T follicular helper cell (primary cell): ENCODE measurements at places on chromosomes 1 and 21.

DNA sequence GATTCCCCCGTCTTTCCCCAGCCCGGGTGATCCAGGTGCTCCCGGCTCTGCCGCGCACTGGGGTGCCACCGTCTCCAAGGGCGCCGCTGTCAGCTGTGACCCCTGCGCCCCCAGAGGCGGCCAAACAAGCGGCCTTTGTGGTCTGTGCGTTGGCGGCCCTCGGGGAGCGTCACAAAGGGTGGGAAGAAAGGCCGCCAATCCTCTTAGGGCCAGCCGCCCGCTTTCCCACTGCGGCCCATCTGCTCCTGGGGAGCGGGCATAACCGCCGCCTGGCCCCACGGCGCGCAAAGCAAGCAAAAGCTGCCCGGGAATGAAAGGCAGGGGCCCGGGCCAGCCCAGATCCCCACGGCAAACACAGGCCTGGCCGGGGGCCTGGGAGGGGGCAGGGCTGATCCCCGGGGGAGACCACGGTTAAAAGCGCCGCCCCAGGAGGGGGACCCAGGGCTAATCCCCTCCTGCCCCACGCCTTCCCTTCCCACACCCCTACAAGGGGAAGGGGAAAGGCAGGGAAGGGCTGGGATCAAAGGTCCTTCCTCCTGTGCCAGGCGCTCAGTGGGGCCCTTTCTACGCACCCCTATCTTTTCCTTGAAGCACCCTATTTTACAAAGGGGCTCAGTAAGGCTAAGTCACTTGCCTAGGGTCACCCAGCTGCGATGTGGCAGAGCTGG lies 24.0 kb downstream of the C1QB start:
- DNase-seq = no peak

GRCh38 chr1:14112613-14113012 lies 412.6 kb downstream of the PRDM2 start:
- no peak for DNase-seq

DNA sequence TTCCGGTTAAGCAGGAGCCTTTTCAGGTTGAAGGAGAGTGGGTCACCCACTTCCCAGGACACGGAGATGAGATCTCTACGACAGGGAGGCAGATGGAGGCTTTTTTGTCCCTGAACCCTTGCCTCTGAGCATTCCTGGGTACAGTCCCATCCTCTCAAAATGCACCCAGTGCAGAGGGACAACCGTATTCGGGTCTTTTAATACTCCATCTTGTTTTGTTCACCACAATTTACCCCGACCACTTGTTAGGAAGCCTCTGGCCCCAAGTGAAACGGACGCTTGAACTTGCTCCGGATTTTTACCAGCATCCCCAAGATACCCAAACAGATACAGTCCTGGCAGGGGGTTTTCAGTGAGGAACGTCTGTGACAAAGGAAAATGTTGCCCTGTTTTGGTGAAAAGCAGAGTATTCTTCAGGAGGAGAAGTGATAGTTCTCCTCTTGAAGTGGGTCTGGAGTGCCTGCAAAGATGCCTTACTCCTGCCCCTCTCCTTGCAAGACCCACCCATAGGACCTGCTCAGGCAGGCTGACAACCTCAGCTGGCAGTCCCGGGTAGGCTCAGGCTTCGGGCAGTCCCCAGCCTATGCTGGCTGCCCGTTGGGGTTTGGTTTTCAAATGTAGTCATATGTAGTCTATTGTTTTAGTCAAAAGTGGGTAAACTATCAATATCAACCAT lies 669 bp upstream of the ARL8A start:
- DNase-seq = no peak

DNA sequence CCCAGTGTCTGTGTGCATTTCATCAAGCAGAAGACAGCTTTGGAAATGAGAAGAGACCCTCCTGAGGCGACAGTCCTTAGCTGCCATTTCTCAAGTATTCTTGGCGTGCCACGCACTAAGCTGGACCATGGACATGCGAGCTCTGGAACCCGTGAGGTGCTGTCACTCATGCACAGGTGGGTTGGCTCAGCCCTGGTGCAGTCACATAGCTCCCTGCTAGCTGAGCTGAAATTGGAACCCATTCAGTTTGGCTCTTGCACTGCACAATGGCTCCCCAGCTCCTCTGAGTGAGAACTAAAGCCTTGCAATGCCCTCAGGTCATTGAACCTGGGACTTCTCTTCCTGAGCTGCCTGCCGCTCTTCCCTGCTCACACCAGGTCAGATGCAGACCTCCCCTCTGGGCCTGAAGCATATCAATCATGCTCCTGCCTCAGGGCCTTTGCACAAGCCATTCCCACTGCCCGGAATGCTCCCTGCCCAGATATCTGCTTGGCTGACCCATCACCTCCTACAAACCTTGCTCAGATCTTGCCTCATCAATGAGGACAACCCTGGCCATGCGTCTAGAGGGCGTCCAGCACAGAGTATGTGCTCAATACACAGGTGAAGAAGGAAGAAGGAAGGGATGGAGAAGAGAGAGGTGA lies 6.3 kb upstream of the SRARP start:
- DNase-seq = no peak

DNA sequence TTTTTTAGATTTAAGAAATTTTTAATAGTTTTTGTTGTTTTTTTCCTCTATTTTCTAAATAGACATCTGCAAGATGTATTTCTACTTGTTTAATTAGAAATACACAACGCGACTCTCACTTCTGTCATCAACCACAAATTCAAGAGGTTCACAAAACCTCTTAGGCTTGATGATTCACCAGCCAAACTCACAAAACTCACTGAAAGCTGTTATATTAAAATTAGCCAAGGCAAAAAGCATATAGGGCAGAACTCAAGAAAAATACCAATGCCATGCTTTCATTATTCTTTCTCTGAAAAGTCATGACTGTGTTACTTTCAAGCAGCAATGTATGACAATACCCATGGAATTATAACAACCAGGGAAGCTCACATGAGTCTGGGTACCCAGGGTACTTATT lies 487.0 kb upstream of the RGS18 start:
- DNase-seq = no peak

- no peak for DNase-seq
These were observed 3.2 kb upstream of the TAL1 start for GRCh38 chr1:47235241-47235681.

- no peak for DNase-seq
These were observed 146.0 kb downstream of the SLC30A10 start for GRCh38 chr1:219782311-219782710.

DNA sequence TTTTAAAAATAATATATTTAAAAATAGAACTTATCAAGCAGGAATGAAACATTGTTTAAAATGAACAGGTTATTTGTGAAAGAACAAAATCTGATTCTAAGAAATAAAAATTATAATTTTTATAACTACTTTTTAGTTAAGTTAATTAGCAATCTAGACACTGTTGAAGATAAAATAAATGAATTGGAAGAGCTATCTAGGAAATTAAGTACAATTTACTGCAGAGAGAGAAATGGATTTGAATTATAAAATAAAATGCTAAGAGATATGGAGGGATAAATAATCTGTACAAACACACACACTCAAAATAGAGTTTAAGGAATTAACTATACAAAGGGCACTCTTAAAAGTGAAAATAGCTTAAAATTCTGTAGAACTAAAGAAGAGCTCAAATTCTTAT lies 1123.1 kb downstream of the PLA2G4A start:
- DNase-seq = no peak

- DNase-seq = no peak
These were observed 881.5 kb downstream of the BRINP3 start for GRCh38 chr1:189596197-189596596.

DNA sequence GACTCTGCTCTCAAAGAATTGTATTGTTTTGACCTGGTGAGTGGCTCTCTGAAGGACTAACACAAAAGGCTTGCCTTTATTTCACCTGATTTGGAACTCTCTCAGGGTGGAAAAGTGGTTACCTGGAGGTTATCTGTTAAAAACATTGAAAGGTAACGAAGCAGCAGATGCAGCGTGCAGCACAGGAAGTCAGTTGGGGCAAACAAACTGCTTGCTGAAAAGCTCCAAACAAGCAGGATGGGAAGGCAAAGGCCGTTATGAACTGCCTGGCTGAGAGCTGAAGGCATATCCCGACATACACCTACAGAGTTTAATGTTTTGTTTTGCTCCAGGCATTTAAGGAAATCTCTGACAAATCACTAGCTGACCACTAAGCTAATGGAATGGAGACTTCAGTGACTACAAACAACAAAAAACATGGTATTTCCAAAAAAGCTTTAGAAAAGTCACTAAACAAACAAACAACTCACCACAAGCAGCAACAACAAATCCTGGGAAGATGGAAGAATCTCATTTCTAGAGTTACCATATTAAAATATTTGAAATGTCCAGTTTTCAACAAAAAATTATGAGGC lies 44.3 kb upstream of the BATF3 start:
- no peak for DNase-seq

GRCh38 chr1:89170170-89171066 lies 5.4 kb downstream of the GBP7 start:
- no peak for DNase-seq

DNA sequence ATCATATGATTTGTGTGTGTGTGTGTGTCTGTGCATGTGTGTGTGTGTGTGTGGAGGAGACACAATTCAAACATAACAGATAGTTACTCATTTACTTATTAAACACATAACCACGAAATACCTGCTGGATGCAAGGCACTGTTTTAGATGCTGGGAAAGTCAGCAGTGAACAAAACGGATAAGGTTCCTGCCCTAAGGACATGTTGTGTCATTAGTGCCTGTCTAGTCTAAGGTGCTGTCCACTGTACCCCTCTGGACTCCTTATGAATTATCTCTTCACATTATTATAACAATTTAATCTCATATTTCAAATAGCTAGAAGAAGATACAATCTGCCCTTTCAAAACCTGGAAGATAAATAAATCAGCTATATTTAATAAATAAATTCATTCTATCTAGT lies 162.4 kb downstream of the PLPPR5 start:
- DNase-seq = no peak

DNA sequence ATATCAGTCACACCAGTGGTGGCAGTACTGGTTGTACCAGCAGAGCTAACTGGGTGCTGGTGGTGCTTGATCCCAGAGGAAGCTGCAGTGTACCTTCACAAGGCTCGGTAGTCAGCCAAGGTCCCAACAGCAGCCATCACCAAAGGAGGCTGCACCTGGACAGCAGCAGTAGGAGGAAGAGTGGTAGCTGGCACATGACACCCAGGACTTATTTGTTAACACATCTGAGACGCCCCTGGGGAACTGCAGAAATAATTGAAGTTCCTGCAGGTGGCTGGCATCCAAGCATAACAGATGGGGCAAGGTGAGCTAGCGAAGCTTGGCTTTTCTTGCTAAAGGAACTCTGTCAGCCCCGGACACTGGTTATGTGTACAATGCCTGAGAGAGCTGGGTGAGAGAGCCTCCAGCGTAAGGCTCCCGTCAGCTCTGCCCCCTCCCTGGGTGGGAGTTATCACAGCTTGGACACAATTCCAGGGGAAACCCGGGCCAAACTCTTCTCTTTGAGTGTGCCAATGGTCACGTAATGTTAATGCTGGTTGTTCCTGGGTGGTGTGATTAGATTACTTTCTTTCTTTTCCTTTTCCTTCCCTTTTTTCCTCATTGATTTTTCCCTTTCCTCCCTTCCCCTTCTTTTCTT lies 29.1 kb upstream of the PARP1 start:
- DNase-seq = no peak

GRCh38 chr1:180237869-180238476 lies 7.9 kb downstream of the LHX4 start:
- no peak for DNase-seq

- DNase-seq = peak; percentile 55
These were observed 64.6 kb downstream of the UBIAD1 start for GRCh38 chr1:11337580-11338073.

- DNase-seq = no peak
These were observed 30.3 kb downstream of the MAP3K21 start for GRCh38 chr1:233357595-233358397.

GRCh38 chr1:85708829-85709227 lies 595 bp upstream of the ZNHIT6 start:
- no peak for DNase-seq

DNA sequence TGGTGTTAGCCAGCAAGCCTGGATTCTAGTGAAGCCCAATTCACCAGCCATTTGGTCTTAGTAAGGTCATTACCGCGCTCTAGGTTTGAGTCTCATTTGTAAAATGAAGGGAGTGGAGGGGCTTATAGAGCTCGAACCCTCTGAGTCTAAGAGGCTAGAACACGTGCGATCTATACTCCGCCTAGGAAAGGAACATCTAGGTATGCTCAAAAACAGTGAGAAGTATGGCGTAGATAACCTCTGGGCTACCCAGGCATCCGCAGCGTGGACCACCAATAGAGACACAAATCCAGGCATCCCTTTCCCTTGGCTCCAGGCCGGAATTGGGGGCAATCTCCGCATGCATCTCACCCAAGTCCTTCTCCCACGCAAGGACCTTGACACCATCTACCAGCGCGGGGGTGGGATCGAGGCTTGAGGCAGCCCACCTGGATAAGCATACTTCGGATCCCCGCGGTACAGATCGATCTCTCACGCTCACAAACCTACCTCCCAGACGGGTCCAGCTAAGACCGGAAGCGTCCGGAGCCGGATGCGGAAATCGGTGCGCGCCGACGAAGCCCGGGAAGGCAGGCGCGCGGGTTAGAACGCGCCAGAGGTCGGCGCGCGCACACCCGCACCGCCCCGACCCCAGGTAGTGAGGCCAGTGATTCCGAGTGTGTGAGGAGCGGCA lies at the start of gene METTL25B:
METTL25B (plus strand) TSS at position 544 of the 673 bp plus-strand sequence. CDS start 636 bp downstream, outside the sequence.
- DNase-seq = peak; percentile 52

GRCh38 chr21:40351006-40351405 lies 483.8 kb downstream of the PCP4 start:
- DNase-seq = no peak

GRCh38 chr1:95027046-95027445 lies 45.7 kb downstream of the ALG14 start:
- DNase-seq = no peak

DNA sequence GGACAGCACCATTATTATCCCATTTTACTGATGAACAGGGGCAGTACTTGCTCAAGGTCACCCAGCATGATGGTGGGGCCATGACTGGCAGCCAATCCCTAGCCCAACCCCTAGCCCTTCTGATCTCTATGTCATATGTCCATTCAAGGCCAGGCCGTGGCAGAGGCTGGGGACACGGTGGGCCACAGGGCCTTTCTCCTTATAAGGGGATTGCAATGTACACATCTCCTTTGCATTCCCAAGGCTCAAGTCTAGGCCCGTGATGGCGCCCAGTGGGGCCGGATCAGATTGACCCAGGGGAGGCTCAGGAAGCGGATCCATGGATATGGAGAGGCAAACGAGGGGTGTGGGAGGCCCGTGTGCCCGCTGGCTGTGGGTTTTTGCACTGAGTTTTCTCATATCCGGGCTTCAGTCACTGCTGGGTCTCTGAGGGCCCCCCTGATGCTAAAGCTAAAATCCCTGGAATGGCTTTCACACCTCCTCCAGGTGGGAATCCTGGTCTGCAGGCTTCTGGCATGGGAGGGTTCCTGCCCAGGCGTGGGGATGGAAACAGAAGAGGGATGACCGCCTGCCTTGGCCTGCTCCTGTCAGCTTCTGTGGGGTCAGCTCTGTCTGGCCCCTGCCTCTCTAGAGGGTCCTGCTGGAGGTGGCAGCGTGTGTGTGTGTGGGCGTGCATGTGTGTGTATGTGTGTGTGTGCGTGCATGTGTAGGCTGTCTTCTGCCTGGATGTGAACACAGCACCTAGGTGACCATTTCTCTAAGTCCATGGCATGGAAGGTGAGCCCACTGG lies 2.1 kb downstream of the MYOM3 start:
- DNase-seq = no peak
